Fibroblast of villous mesenchyme (primary cell): ENCODE measurements at places on chromosomes 7 and 10. TPM values are rescaled to one million over a fixed set of nuclear protein-coding genes. Genes with fewer than 3 reads are reported as not detected.

DNA sequence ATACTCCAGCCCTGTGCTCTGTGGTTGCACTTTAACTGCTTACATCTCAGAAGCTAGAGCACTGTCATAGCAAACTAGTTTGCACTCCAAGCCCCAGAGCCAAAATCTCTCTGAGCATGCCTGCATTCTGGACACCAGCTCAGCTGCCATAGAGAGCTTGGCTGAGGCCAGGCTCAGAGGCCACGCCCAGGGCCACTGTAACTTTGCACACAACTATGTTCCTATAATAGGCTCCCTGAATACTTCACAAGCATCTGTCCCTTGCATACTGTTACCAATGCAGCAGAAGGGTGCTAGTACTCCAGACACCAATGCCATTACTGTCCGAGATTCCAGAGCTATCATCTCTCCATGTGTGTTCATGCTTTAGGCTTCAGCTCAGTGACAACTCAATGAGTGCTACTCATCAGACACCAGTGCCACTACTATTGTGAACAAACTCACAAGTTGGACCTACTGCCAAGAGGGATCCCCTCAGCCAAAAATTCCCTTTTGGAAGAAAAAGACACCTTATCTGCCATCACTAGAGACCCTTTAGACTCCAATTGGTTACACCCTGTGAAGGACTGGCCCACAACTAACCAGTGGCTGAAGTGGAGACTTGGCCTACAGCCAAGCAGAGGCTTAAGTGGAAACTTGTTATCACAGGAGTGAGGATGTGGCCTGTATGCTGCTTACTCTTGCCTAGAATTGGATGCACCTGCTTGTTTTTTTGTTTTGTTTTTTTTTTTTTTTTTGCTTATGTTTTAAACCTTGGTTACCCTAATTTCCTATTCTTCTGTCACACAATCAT is 211.6 kb upstream of the MAGI2 start:
- no peak for DNase-seq

GRCh38 chr7:1923409-1924257 is 253.6 kb downstream of the ELFN1 start:
- DNase-seq = no peak

GRCh38 chr7:47218378-47219176 is 363.3 kb downstream of the TNS3 start:
- peak; percentile 21 for DNase-seq

DNA sequence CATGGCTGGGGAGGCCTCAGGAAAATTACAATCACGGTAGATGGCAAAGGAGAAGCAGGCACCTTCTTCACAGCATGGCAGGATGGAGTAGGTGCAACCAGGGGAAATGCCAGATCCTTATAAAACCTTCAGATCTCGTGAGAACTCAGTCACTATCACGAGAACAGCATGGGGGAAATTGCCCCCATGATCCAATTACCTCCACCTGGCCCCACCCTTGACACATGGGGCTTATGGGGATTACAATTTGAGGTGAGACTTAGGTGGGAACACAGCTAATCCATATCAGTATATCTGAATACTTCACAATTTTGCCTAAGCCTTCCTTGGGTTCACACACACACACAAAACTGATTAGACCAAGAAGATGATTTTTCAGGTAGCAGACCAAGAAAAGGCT is 145.1 kb upstream of the COL1A2 start:
- no peak for DNase-seq

The PDCD11 gene
- 28.7 and 36.3 TPM in 2 replicates for total RNA-seq
